Stimulated activated CD8-positive, alpha-beta memory T cell treated with anti-CD3 and anti-CD28 coated beads, Interleukin-7, amount 100 ng/mL, for 1 hour (primary cell): ENCODE measurements at places on chromosomes 7 and 10.

DNA sequence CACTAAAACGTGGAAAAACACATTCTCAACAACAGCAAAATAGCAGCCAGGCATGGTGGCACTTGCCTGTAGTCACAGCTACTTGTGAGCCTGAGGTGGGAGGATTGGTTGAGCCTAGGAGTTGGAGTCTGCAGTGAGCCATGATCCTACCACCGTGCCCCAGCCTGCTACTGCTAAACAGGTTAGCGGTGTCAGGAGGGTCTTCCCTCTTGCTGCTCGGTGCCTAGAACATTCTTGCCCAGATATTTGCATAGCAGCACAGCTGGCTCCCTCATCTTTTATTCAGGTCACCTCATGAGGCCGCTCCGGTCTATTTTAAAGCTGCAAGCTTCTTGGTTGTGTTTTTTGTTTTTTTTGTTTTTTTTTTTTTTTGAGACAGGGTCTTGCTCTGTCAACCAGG lies 2.9 kb upstream of the RABGEF1 start:
- no peak for DNase-seq

- DNase-seq, result peak; percentile 20
Observed at GRCh38 chr7:142632271-142633134, 116.8 kb upstream of the PRSS1 start.

DNA sequence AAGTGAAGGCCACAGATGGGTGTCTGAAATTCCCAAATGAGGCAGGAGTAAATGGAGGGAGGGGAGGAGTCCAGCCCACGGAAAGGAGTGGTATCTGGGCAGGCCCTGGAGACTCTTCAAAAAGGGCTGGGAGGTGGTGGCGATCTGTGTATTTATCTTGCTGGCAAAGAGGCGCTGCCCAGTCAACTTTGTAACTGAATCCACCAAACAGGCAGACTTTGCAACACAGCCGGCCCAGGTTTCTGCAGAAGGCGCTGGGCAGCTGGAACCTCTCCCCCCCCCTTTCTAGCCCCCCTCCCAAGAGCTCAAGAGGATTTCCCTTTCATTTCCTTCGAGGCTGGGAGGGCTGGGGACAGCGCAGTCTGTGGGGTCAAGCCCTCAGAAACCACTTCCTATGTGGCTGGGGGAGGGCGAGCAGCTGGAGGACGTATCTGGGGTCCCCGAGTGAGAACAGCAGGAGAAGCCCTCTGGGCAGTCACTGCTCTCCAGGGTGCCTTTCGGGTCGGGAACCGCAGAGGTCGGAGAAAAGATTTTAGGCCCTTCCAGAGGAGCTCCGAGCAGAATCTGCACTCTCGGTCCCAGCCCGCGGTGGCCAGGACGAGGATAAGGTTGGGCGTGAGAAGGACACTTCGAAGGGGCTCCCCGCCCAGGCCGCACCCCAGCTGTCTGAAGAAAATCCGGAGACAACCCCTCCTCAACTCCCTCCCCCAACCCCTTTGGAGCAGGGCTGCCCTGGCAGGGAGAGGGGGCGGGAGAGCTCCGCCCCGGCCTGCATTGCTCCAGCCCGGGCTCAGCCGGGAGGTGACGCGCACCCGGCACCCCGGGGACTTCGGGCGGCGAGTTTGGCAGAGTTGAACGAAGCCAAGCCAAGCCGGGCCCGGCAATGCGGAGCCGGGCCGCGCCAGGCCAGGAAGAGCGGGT lies 965 bp downstream of the ZCCHC24 start:
- DNase-seq, result no peak

DNA sequence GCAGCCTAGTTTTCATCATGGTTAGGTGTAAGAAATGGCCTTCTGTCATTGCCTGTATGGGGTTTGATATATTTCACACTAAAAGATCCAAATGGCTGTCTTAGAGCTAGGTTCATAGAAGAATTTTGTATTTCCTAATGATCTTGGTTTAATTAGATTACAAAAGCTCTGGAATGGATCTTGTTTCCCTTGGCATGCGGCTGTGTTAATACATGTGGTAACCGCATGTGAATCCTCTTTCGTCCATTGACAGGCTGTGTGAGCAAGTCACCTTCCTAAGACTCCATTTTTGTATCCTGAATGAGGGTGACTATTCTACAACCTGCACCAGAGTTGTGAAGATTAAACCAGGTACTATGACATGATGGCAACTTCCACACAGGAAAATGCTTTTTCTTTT lies 12.4 kb upstream of the FZD1 start:
- DNase-seq, result no peak

DNA sequence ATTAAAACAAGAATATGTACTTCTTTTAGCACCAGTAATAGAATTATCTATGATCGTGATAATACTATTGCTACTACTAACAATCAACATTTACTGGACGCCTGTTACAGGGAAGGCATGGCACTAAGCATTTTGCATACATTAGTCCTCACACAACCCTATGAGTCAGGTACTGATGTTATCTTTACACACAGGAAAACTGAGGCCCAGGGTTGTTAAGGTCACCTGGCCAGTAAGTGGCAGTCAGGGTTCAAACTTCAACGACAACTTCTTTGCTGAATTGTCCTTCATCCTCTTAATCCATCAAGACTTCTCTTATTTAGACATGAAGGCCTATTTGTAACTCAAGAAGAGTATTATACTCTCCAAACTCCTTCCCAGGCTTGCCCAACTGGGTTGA lies 41.9 kb upstream of the ACSL5 start:
- DNase-seq, result no peak

DNA sequence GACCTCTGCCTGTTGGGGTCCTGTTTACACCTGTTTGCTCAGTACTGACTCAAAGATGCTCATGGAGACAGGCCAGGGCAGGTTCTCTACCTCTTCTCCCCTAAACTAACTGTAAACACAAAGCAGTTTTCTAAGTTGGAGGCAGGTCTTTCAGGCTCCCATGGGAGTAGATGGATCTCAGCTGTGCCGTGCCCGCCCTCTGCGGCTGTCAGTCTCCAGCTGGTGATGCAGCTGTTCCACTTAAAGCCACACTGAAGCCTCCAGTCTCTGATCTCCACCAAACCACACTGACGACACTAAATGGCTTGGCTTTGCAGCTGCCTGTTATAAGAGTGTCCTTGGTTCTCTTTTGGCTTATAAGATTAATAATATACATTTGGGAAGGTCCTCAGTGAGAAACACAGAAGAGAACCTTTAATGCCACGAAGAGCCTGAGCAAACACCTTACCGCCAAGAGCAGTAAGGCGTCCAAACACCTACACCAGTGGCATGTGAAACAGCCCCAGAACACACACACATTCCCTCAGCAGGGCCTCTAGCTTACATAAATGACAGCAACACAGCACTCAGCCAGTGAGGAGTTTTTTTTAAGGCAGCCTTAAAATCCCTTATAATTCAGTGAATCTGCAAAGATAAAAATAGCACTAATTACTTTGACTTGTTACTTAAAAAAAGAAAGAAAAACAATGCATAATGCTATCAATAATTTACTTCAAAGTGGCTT lies 60.4 kb upstream of the KCNIP2 start:
- no peak for DNase-seq

DNA sequence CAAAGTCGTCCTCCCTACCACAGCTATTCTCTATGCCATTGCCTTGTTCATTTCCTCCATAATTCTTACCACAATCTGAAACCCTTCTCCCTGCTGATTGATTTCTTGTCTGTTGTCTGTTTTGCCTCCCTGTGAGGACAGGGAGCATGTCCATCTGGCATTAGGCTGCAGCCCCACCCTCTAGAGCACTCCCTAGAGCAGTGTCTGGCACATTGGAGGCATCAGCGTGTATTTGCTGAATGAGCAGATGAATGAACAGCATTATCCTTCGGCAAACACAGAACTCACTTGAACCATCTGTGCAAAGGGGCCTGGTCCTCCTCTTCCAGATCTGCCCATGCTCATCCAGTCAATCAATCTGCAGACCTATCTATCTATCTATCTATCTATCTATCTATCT lies 5.1 kb upstream of the DMBT1 start:
- no peak for DNase-seq

GRCh38 chr7:26398427-26398755 lies 106.7 kb downstream of the SNX10 start:
- no peak for DNase-seq

- DNase-seq, result no peak
Observed at GRCh38 chr7:114085313-114085591, 166.4 kb upstream of the PPP1R3A start.

- DNase-seq, result no peak
Observed at GRCh38 chr7:23445326-23445725, 25.0 kb downstream of the IGF2BP3 start.

DNA sequence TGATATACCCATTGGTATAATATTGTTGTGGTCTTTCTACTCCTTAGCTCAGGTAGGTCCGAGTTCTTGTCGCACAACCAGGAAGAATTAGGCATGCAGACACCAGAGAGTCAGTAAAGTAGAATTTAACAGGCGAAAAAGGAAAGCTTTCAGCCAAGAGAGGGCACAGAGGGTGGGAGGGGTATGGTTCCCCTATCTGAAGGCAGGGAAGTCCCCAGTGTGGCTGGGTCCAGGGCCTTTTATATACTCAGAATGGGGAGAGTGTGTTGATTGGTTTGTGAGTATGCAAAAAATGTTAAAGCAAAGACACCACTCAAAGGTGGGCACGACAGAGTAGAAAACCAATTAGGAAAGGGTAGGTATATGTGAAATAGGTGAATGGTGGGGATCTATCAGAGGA lies 53.9 kb downstream of the IMMP2L start:
- no peak for DNase-seq

DNA sequence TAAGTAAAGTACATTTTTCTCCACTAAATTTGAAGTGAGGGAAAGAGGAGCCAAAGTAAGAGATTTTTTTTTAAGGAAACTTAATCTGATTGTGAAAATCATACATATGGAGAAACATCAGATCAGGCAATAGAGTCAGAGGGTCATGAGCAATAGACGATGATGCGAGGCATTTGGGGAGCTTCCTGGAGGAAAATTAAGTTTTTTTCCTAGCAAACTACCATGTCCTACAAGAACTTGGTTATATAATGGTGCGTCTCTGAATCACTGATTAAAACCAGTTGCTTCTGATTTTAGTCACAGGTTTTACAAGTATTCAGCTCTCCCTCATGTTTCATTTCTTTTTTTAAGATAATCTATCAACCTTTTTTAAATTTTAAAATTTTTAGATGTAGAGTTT lies 52.1 kb upstream of the MTURN start:
- DNase-seq, result no peak

DNA sequence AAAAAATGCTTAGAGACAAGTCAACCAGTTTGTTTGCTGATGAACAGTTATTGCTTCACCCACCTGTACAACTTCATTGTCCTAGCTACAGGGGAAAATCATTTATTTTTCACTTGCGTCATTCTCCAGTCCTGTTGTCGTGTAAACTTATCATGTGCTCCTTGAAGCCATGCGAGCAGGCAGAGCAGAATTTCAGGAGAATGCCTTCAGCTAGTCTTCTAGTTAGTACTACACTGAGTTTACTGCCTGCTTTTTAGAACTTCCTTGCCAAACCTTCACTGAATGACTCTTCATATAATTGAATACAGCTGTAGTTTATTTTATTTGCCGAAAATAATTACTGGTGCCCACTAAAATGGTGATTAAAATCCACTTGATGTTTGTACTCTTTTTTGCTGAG lies 15.6 kb downstream of the RPA3 start:
- no peak for DNase-seq

GRCh38 chr10:75186310-75186709 lies 24.3 kb upstream of the VDAC2 start:
- DNase-seq, result no peak

- no peak for DNase-seq
Observed at GRCh38 chr10:17585016-17585415, 32.2 kb downstream of the HACD1 start.

DNA sequence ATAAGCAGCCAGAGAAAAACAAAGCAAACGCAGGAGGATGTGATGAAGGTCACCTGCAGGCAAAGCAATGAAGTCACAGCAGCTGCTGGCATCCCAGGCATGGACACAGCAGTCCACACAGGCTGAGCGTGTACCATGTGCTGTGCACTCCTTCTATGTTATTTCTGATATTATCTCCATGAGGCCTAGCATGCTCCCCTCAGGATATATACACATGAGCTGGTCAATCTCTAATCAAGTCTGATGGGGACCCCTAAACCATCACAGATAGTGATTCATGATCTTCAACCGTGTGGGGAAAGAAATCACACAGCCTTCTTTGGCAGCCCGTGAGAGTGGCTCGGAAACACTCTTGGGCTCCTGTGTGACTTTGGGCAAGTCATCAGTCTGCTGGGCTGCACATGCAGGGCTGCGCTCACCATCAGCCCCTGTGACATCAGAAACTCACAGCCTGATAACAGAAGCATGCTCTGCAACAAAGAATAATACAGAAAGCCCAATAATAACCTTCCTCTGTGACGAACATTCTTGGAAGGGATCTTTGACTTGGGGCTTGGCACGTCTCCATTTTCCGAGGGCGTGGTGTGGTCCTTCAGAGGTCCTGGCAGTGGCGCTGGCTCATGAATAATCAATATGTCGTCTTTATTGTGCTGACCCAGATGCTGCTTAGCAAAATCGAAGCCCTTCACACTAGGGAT lies 83.0 kb upstream of the ATP6V0A4 start:
- no peak for DNase-seq

DNA sequence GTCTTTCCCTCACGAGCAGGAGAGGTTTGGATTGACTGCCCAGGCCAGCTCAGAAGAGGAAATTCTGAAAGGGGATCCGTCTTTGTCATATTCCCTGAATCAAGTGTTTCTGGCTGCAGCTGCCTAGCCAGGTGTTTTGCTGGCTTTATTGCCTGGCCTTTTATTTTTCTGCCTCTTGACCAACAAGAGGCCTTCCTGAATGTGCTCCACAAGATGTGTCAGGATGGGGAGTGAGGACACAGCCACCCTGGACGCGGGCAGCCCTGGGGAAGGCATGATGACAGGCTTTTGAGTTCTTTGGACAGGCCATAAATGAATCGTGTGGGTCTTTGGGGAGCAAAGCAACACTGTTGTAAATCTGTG lies 163.6 kb downstream of the CAMK1D start:
- no peak for DNase-seq
